ENCODE measurements at places on chromosomes 4 and X.

DNA sequence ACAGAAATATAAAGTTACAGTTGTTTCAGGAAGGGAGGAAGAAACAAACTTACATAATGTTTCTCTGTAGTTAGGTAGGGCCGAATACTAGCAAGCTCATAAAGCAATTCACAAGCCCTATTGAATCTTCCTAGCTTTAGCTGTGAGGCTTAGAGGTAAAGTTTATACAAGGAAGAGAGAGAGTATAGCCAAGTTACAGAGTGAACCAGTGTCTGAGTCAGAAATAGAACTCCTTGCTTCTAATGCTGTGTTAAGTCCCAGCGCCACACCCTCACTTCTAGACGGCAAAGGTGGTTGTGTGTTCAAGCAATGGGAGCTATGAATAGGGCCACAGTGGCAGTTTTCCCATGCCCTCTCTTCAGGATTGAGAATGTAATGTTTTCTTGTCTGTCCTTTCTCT is 6.1 kb downstream of the LPAR4 start:
- no peak for ATAC-seq

- no peak for ATAC-seq
These were observed 552 bp upstream of the AFF1 start for GRCh38 chr4:86934147-86934770.

DNA sequence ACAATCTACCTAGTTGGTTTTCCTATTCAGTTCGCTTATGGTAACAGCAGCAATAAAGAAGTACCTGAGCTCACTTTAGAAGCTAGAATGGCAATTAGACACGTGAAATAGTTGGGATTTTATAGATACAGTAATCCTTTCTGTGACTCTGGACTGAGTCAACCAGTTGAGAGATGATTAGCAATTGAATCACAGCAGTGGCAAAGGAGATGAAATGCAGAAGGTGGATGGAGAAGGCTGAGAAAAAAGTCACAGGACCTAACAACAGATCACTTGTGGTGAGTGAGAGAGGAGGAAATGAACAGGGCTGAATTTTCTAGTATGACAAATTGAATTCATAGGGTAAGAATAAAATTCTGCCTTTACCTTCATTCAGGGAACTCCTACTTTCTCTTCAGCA is 197.1 kb upstream of the MAGEB18 start:
- ATAC-seq, result no peak

GRCh38 chrX:9335251-9335650 is 129.6 kb upstream of the TBL1X start:
- ATAC-seq, result no peak

DNA sequence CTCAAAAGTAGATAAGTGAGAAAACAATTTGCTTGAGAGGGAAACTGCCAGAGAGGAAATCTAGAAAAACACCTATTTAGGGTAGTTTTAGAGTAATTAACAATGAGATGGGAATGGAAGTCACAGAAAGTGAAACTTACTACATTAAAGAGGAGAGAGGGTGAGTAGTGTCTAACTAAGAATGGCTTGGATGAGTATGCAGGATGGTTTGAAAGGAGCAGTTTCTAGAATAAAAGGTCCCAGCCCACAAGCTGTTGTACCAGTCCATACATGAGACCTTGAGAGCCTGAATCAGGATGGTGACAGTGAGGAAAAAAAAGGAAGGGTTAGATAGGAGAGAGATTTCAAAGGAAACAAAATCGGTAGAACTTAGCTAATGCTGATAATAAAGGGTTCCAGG is 1.3 kb downstream of the GAR1 start:
- ATAC-seq, result no peak

DNA sequence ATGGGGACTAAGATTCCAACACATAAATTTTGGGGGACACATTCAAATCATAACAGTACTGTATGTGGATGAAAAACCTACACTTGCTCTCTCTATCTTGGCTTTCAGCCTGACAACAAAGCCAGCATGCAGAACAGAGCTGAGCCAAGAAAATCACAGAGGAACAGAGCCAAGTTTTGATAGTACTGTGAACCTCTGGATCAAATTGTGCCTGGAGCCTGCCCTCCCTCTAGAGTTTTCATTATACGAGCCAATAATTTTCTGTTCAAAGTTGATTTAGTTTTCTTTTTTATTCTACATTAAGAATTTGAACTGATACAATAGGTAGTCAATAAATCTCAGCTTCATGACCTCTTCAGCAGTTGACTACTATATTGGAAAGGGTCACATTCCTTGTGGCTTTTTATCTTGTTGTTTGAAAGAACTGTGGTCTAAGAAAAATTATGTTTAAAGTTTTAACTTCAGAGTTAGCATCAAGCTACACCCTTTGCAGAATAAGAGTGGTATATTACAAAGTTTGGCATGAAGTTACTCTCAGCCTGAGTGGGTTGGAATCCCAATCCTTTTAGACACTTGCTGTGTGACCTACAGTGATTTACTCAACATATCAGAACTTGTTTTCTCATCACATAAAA is 31.1 kb downstream of the GRID2 start:
- no peak for ATAC-seq

DNA sequence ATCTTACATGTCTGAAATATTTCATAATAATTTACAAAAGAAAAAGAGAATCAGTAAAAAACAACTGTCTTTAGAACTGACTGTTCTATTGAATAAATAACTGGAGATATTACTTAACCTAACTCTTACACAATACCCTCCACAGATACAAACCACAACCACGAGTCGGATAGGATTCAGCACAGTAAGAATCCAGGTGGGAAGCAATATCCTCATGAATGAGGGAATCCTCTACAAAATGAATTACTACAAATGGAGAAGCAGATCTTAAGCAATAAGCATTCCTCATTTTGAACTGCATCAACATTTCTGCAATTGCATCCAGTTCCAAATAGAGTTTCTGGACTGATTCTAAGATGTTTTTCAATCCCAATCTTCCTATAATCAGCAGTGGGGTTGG is 227.1 kb downstream of the SH2D1A start:
- ATAC-seq, result no peak

GRCh38 chrX:41720125-41720779 is 3.7 kb upstream of the GPR82 start:
- ATAC-seq, result peak; percentile 98

GRCh38 chr4:681736-682451 is 7.1 kb downstream of the SLC49A3 start:
- peak; percentile 13 for ATAC-seq

- ATAC-seq, result no peak
These were observed 35.9 kb downstream of the MOB1B start for GRCh38 chr4:70938086-70938485.

- ATAC-seq, result no peak
These were observed 14.0 kb downstream of the RBMX start for GRCh38 chrX:136866337-136867095.

GRCh38 chr4:127139788-127140286 is 492.9 kb upstream of the INTU start:
- ATAC-seq, result no peak

DNA sequence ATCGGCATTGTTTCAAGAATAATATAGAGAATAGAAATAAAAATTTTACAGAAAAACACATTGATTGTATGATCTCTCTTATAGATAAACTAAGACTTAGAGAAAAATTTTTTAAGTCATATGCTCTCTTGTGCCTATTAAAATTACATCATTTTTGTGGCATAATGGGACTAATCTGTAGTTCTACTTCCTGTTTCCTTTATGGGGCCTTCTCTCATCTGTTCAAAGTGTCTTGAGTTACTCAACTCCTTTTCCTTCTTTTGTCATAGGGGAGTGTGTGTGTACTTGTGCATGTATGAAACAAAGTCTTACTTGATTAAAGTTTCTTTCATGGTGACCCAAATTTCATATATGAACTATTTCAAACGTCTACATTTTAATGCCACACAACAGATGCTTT is 1448.9 kb upstream of the TENM3 start:
- no peak for ATAC-seq

- ATAC-seq, result no peak
These were observed 24.0 kb downstream of the PCGF3 start for GRCh38 chr4:729336-730315.

DNA sequence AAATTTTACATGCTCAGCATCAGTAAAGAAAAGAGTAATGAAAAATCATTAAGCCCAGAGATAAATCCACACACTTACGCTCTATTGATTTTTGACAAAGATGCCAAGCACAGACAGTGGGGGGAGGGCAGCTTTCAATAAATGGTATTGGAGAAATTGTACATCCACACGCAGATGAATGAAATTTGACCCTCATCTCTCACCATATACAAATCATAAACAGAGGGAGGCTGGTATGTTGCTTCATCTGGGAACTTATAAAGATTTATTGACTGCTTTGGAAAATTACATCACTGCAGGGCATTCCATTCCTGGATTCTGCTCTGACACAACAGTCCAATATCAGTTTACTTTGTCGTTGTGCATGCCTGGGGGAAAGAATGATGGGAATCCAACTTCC is 58.4 kb upstream of the XAGE1A start:
- no peak for ATAC-seq

- no peak for ATAC-seq
These were observed 141.0 kb upstream of the FAM47C start for GRCh38 chrX:36867143-36867542.

- ATAC-seq, result no peak
These were observed 25.1 kb upstream of the PLAC8 start for GRCh38 chr4:83139514-83140156.

DNA sequence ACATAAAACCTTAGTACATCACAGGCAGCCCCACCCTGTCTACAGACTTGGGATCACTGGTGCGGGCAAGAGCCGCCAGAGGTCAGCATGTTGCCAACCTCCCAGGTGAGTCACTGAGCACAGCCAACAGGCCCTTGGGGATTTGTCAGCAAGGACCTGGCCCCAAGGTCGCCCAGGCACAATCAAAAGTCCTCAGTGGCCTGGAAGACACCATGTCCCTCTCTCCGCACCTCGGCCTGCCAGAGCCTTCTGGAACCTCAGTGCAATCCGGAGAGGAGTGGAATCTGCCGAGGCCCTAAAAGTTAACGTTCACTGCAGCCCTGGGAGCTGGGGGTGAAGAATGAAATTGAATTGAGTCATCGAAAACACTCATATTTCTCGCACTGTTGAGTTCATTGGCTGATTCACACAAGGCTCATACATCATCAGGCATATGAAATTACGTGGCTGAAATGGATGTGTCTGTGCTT is 74.3 kb downstream of the WFS1 start:
- ATAC-seq, result no peak

GRCh38 chr4:6527259-6527658 is 47.7 kb upstream of the MAN2B2 start:
- no peak for ATAC-seq

DNA sequence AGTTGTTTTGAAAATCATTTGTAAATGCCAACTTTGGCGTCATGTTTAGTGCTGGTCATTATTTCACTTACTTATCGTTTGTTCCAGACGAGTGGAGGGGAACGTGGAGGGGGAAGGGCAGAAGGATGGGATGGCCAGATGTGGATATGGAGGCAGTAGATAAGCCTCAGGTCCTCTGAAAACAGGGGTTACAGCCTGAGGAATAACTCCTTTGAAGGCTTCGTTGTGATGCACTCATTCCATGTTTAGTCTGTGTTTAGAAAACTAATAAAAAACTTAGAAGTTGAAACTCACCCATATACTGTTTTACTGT is 1.1 kb downstream of the MOB1B start:
- ATAC-seq, result peak; percentile 52

GRCh38 chrX:133868682-133869081 is 116.7 kb downstream of the GPC3 start:
- no peak for ATAC-seq

- no peak for ATAC-seq
These were observed 34.3 kb upstream of the PROM1 start for GRCh38 chr4:16118090-16118489.

DNA sequence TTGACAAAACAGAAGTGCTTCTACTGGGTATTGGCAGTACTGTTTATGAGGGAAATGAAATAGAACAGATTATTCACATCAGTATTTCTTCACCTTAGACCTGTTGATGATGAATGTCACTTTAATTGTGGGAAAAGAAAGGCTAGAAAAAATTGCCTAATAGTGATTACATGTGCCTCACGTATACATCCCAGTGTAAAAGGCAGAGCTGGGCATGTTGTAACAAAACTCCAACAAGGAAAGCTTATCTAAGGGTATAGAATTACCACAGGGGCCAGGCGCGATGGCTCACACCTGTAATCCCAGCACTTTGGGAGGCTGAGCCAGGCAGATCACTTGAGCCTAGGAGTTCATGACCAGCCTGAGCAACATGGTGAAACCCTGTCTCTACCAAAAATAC is 4.2 kb downstream of the PGM2 start:
- no peak for ATAC-seq

DNA sequence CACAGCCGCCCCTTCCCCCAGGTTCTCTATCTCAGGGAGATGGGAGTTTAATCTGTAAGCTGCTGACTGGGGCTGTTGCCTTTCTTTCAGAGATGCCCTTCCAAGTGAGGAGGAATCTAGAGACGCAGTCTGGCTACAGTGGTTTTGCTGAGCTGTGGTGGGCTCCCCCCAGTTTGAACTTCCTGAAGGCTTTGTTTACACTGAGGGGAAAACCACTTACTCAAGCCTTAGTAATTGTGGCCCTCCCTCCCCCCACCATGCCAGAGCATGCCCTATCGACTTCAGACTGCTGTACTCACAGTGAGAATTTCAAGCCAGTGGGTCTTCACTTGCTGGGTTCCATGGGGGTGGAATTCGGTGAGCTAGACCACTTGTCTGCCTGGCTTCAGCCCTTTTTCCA is 131.3 kb downstream of the FAAH2 start:
- ATAC-seq, result no peak

GRCh38 chrX:110201799-110202198 is 116.1 kb downstream of the AMMECR1 start:
- no peak for ATAC-seq

DNA sequence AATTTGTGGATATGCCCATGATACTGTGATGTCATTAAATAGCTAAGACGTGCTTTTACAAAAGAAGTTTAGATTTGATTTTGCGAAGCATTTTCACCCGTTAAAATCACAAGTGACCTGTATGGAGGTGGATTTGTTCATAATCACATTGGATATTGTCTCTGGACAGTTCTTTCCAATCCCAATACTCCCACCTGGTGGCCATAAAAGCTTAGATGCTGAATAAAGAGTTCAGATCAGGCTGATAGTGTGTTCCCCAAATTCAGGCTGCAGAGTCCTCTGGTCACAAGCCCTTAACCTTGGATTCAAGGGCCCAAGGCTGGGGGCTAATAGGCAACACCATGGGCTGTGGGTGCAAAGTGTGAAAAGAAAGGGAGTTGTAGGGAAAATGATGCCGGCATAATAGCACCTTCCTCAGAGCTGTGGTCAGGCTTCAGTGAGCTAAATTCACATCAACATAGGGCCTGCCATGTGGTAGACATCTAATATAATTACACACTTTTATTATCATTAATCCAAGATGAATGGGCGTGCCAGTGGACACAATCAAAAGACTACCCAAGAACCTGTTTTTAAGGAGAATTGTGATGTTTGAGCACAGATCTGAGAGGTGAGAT is 28.1 kb downstream of the SMIM43 start:
- ATAC-seq, result no peak

DNA sequence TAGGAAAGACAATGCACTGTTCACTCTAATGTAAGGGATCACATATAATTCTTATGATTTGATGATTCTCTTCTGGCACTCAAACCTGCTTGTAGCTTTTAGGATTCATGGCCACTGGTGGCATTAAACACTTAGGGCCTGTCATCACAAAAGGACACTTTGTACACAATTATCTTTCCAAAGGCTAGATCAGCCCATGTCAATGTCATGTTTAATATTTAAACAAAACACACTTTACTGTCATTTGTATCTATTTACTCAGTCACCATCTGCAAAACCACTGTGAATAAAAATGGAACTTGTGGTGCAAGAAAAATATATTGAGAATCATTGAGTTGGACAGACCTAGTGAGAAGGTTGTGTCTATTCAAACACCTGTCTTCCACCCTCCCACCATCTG is 83.6 kb upstream of the TTC29 start:
- ATAC-seq, result no peak

GRCh38 chrX:15645266-15645665 is 19.3 kb downstream of the CLTRN start:
- ATAC-seq, result no peak
